Mucosa of descending colon (tissue), 3 donors: ENCODE measurements at places on chromosomes 6 and 20.

DNA sequence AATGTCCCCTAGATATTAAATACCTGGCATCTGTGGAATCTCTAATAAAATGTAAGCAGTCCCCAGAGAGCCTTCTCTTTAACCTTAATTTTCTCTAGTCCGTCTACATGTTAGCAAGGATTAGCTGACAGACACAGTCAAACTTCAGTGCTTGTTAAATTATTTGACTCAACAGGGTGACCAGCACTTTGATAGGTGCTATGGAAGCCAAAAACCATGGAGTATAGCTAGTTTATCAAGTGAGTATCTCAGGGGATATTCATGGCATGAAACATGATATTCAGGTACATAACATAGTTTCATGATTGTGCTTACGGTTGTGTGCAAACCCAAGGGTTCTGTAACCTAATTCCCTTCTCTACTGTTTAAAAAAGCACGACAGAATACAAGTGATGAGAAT, 3.9 kb downstream of the RHAG start:
- no peak for DNase-seq

DNA sequence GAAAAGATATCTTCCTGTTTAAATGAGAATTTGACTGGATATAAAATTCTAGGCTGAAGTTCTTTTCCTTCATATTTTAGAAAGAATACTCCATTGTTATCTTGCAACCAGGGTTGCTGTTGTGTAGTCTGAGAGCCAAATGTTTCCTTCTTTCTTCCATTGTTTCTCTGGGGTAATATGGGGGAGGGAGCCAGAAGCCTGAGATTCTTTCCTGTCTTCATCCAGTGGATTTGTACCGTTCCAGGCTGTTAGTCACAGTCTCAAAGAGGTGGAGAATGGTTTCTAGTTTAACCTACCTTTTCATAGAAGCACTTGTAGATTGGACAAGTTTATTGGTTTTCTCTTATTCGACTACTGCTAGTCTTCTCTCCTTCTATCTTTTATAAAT, 6.1 kb upstream of the ULBP3 start:
- DNase-seq = no peak

GRCh38 chr6:66985816-66986215, 1278.8 kb upstream of the EYS start:
- DNase-seq = no peak

DNA sequence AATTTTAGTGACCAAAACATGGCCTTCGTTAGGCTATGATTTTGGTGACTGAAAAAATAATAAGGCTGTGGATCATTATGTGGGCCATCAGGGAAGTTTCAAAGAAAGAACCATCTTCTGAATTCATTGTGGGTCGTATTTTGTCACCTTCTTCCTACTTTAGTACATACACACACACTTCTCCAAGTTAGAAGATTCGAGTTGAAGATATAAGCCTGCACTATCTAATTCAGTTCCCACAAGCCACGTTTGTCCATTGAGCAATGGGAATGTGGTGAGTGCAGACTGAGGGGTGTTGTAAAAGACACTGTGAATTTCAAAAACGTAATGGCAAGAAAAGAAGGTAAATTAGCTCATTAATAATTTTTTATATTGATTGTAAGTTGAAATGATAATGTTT, 766.0 kb downstream of the KIF16B start:
- DNase-seq = no peak

- DNase-seq = no peak
Observed at GRCh38 chr6:45192556-45192955, 135.6 kb upstream of the RUNX2 start.

- no peak for DNase-seq
Observed at GRCh38 chr20:51531141-51531710, 11.3 kb downstream of the NFATC2 start.

- no peak for DNase-seq
Observed at GRCh38 chr6:6980999-6981597, 126.7 kb upstream of the RREB1 start.
